ENCODE measurements at places on chromosomes 1 and 21.

- DNase-seq: no peak
Observed at GRCh38 chr1:43035821-43036741, 77.4 kb upstream of the SLC2A1 start.

GRCh38 chr1:153506831-153507413 lies 28.9 kb downstream of the S100A6 start:
- no peak for DNase-seq

DNA sequence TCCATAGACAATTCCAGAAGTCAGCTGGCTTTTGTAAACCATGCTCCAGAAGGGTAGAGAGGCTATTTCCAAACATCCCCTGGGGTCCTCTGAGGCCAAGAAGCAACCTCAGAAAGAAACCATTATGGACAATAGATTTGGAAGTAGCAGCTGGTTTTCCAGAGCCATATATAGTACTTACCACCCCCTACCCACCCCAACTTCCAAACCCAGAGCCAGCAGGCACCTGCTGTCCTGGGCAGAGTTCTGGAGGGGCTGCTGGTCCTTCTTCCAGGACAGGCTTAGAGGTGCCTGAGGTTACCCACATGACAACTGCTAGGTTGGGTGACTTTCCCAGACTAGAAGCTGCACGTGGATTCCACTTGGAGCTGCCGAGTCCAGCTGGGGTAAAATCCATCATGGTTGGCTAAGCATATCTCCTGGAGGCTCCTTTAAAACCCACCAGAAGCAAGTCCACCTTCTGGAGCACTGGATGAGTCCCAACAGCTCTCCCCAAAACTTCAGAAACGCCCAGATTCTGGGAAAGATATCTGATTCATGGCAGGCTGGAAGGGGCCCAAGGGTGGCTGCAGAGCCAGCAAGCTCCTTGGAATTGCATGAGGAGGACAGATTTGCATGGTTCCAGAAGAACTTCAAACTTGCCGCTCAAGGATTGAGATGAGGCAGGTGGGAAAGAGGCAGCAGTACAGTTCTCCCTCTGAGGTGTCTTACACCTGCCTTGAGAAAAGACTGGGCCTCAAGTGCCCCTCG lies 5.8 kb downstream of the MYCL start:
- DNase-seq: no peak

DNA sequence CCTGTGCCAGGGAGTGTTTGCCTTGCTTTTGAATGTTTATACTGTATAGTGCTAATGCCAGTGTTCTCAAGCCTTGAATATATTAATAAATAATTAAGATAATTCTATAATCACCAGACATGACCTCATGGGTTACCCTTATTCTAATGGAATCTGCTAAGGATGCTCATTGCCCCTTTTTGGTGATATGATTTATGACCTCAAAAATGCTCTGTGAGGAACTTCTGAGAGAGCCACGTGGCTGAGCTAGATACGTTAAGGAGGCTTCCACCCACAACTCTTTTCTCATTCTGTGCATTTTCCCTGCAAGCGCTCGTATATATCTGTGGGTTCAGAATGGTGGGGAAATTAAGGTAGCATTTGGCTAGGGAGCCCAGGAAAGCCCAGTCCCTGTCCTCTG lies 19.6 kb upstream of the SLC30A1 start:
- DNase-seq: no peak

DNA sequence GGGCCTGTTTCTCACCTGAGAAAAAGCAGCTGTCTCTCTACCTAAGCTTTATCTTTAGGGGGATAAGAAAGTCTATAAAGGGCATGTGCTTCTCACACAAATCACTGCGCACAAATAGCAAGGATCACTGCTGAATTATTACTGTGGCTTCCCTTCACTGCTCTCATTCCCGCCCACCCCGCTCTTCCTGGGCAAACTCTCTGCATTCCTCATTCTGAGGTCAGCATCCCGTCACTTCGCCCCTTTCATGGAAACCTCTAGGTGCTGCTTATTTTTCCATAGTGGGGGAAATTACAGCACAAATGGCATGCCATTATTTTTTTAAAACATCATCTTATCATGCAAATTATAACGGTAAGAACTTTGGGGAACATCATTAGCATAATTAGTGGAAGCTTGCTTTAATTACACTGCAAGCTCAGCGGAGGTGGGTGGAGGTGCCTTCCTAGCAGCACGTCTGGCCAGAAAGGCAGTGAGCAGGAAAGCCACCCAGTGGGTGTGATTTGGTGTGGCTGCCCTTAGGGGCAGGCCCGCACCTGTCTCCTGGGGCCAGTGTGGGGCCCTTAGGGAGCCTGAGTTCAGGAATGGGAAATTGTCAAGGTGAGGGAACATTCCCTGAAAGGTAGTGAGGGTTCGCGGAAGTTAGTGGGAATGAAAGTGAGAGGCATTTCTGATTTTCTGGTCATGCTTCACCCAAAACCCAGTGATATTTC lies 105.9 kb downstream of the LAMC2 start:
- DNase-seq: no peak

DNA sequence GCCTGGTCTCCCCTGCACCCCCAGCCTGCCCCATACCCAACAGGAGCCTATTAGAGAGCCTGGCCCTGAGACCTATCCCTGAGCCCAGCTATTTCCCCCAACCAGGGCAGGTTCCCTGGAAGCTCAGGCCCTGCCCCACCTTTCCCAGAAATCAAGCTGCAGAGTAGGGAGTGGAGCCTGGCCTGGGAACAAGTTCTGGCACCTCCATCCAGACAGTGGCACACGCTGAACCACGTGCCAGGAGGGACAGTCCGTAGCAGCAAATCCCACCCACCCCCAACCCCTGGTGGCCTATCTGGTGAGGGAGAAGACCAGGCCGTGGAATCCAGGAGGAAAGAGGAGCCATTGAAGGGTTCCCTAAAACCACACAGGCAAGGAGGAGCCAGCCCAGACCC lies 22.6 kb downstream of the TNNT2 start:
- no peak for DNase-seq

GRCh38 chr1:93411000-93411399 lies 36.9 kb upstream of the FNBP1L start:
- no peak for DNase-seq

GRCh38 chr1:211469938-211470529 lies 21.9 kb downstream of the RD3 start:
- peak; percentile 70 for DNase-seq

- no peak for DNase-seq
Observed at GRCh38 chr1:161080441-161081405, 8.6 kb downstream of the NECTIN4 start.

DNA sequence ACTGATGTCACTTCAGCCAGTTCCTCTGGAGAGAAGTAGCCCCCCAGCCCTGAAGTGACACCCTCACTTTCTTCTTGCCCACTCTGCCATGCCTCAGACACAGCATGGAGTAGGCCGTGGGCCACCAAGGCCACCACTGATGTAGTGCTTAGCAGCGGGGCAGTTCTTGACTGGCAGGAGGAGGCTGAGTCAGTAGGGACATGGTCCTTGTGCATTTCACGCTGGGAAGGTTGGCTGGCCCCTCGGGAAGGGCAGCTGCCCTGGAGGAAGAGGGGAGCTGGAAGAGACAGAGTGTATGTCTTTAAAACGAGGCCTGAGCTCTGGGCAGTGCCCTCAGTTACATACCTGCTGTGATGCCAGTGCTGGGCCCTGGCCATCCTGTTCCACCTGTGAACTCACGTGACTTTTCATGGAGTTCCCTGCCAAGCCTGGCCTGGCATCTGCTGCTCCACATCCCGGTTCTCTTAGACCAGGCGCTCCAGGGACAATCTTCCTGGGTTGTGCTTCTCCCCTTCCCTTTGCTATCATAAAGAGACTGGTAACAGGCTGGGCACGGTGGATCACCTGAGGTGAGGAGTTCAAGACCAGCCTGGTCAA lies 158.6 kb upstream of the TMEM51 start:
- DNase-seq: no peak

DNA sequence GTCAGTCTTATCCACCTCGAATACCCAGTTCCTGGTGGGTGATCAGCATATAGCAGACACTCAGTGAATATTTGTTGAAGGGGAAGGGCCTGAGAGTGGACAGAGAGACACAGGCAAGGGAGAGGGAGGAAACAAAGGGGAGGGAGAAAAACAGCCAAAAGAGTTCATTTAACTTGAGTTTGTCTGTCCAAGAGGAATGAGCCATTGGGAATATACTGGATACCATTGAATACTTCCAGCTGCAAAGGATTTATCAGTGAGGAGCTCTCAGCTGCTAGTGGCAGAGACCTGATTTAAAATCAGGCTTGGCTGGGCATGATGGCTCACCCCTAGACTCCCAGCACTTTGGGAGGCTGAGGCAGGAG lies 11.5 kb upstream of the BGLAP start:
- DNase-seq: no peak

- no peak for DNase-seq
Observed at GRCh38 chr1:24959623-24959975, 29.5 kb upstream of the RUNX3 start.

GRCh38 chr21:45631540-45631939 lies 12.0 kb upstream of the PCBP3 start:
- no peak for DNase-seq

DNA sequence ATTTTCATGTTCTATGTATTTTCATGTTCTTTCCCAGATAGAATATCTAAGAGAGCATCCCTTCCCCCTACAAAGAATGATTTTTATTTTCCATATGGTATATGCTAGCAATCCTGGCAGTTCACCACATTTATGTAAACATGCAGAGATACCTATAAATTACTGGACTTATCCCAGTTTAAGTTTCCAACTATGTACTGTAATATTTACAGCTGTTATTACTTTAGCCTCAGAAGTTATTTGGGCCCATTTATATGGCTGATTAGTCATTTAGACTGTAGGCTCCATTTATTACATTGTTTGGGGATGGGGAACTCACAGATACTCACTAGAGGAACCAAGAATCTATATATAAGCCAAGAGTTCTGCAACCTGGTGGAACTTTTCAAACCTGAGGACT lies 84.8 kb upstream of the WARS2 start:
- DNase-seq: no peak

DNA sequence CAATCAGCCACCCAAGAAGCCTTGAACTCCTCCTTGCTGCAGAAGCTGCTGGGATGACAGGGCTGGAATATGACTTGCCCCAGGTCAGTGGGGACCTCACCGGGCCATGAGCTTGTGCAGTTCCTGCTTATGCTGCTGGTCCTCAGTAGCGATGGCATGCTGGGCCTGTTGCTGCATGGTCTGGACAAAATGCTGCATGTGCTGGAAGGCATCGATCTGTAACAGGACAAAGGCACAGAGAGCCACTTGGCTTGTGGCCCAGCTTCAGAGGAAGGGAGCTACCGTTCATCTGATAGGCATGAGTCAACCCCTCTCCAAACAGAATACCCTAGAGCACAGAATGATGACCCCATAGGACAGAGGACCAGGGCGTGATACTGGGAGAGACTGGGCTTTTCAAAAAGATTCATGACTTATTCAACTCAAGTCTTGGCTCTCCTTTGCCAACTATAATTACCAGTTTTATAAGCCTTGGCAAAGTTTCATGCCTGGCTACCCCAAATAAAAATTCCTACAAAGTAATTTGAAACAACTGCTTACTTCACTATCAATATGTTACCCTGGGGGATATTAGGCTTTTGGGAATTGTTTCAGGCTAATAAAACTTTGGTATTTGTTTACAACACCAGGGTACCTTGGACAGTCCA lies 34.7 kb upstream of the EXOSC10 start:
- DNase-seq: no peak

- no peak for DNase-seq
Observed at GRCh38 chr1:241636291-241636690, 3.9 kb downstream of the CHML start.

DNA sequence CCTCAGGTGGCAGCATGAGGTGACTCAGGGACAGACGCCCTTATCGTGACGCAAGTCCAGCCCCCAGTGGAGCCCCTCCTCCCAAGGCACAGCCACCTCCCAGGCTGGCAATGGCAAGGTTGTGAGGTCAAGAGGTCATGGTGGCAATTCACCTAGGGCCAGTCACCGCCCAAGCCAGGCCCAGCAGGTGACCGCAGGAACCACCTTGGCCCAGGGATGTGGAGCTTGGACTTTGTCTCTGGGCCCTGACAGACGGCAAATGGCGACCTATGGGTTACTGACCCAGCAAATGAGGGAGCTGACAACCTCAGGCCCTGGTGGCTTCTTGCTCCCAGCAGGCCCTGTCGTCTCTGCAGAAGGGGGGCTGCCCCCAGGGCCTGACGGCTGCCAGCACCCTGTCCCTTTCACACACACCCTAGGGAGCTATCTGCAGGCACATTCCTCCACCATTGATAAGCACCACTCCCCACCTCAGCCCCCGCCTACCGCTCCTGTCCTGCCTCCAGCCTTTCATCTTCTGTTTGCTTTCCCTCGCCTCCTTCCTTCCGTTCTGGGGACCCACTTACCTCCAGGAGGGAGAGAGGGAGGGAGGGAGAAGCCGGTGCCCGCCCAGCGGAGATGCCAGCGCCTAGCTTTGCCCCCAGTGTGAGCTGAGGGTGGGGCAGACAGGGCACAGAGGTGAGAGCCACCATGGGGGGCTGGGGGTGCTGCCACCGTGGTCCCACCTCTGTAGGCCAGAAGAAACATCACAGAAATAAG lies 12.1 kb downstream of the EPHA2 start:
- no peak for DNase-seq

GRCh38 chr1:213693864-213694263 lies 293.9 kb upstream of the PROX1 start:
- DNase-seq: no peak

DNA sequence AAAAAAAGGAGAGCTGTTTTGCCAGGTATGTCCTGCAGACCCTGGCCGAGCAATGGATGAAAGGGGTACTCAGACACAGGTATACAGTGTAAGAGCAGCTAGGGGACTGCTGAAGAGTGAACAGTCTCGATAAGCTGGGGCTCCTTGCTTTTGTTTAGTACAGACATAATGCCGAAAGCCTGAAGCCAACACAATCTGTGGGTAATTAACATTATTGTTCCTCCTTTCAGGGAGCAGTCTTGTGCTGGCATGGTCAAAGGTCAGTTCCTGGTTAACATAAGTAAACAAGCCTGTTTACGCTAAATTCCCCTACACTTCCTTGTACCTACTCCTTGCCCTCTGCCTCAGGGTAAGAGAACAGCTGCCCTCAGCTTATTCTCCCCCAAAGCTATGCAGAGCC lies 272.3 kb upstream of the ST6GALNAC5 start:
- no peak for DNase-seq

DNA sequence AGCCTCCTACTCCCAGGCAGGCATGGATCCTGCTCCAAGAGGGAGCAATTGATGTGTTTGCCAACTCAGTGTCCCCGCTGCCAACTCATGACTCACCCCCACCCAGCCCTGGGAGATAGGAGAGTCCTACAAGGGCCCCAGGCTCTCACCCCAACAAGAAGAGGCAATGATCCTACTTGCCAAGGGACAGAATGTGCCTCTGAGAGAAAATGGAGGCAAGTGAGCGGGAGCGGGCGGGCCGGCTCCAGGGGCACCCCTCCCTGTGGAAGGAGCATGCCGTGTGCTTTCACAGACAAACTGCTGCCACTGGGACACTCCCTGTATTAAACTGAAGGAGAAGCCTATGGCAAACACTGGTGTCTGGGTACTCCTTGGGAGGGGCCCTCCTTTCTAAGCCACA lies 16.7 kb downstream of the PKP1 start:
- DNase-seq: no peak
